Activated CD4-positive, alpha-beta memory T cell treated with anti-CD3 and anti-CD28 coated beads for 36 hours (primary cell): ENCODE measurements at places on chromosomes 7 and 10.

- no peak for DNase-seq
Observed at GRCh38 chr7:28536259-28536658, 123.9 kb downstream of the CREB5 start.

GRCh38 chr10:7546385-7546967 lies 120.3 kb downstream of the ITIH5 start:
- no peak for DNase-seq

GRCh38 chr10:43192884-43193283 lies 54.6 kb downstream of the CSGALNACT2 start:
- no peak for DNase-seq

- no peak for DNase-seq
Observed at GRCh38 chr10:89959433-89960110, 258.2 kb downstream of the KIF20B start.

DNA sequence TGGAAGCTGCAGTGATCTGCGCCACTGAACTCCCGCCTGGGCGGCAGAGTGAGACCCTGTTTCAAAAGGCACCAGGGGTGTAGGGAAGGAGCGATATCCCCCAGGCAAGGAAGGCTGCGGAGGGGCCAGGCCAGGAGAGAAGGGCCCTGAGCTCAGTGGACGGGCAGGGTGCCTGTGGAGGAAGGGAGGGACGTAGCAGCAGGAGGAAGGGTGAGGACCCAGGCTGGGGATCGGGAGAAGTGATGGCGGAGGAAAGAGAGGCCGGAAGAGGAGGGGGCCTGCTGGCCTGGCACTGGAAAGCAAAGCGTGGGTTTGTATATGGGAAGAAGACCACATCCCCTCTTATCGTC lies 45.6 kb downstream of the ALOX5 start:
- no peak for DNase-seq

DNA sequence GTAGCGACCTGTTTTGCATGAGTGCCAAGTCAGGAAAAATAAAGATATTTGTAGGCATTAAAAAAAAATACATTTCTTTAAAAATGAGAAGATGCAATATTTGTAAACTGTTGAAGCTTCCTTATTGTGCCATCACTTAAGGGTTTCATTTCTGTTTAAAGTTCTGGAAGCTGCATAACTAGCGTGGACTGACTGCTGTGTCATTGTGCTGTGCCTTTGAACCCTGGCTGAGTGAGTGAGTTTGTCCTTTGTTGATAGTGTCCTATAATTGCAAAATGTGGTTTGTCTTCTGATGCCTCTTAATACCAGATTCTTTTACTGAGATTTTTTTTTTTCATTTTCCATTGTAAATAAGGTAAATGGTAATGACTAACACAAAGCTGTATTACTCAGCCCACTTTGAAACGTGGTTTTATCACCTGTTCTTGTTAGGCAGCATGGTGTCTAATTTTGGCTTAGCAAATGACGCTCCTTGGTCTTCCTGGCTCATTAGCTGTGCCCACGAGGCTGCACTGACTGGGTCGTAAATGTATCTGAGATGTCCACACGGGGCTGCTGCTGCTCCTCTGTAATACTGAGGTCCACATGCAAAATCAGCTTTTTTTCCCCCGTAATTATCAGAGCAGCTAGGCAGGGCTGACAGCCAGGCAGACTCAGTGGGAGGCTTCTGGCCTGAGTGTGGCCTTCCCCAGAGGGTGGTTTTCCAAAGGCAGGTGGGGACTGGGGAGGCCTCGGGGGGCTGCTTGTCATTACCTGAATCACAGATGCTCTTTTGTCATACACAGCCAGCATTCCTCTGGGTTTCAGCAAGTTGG lies 14.8 kb downstream of the ZSCAN25 start:
- peak; percentile 60 for DNase-seq

- no peak for DNase-seq
Observed at GRCh38 chr10:63595072-63595471, 73.9 kb downstream of the REEP3 start.
